CD4-positive, alpha-beta T cell treated with Interleukin-2 at 100 ng/mL for 4 hours (primary cell): ENCODE measurements at places on chromosomes 6 and 20.

GRCh38 chr20:50445354-50446151 lies 64.6 kb upstream of the PTPN1 start:
- DNase-seq, result no peak

DNA sequence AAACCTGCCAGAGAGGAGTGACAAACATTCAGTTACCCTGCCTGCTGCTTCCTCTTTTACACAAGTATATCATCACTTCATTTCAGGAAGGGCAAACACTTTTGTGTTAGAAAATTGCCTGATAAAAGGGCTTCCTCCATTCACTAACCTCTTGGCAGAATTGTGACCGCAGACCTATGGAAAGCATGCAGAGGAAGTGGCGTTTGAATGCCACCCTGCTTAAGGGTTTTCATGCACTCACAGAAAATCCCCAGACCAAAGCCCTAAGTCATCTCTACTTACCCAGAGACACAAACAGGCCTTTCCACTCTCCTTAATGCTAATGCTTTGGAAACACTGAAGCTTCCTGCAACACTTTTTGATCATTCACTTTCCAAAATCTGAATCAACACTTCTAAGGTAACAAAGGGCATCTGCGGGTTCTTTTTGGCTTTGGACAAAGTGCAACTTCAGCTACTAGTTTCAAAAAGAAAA lies 22.1 kb upstream of the RALGAPA2 start:
- DNase-seq, result peak; percentile 17

DNA sequence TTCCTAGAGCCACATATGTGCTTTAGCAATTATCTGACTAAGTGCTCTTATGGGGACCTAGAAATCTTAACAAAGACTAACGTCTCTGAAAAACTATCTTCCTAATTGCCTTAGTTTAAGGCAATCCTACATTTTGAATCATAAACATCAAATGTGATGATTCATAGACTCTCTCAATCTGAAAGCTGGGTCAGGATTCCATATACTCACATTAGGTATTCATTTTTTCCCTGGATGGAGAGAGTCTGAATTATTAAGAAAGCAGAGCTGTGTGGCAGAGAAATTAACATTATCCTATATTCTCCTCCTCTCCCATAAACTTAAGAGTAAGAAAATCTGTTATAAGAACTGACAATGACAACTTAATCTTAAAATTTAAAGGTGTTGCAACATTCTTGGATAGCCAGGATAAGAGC lies 1.6 kb upstream of the PRL start:
- DNase-seq, result no peak

DNA sequence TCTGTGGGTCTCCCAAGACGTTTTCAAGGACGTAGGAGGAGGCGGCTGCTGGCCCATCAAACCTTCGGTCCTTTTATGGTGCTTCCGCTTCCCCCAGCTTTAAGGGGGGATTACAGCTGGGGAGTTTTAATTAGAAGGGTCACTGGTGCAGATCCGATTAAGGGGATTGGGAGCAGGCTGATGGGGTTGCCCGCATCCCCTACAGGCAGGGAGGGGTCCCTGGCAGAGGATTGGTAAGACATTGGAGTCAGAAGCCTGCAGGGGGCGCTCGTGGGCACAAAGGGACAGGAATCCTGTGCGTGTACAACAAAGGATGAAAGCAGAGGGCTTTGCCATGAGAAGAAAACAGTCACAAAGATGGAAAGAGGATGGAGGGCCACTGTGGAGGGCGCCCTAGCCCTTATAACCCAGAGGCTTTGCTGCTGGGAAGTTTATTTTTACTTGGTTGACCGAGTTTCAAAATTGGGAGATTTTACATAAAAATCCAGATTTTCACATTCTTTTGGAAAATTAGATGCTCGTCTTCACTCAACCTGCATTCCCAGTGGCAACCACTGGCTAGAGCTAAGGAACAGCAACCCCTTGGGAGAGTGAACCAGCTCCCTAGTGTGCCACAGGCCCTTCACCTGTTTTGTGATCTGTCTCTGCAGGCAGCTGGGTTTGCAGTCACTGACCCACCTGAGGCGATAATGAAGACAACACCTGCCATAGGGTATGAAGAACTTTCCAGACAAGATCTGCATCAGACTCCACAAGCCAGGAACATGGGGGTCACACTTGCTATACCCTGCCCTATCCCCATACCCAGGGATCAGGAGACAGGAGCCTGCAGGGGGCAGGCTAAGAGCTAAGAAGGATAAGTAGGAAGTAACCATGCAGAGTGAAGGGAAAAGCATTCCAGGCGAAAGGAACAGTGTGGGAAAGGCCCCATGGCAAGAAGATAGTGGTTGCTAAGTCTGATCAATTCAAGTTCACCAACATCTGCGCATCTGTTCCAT lies 97.7 kb downstream of the KCNB1 start:
- DNase-seq, result peak; percentile 46

DNA sequence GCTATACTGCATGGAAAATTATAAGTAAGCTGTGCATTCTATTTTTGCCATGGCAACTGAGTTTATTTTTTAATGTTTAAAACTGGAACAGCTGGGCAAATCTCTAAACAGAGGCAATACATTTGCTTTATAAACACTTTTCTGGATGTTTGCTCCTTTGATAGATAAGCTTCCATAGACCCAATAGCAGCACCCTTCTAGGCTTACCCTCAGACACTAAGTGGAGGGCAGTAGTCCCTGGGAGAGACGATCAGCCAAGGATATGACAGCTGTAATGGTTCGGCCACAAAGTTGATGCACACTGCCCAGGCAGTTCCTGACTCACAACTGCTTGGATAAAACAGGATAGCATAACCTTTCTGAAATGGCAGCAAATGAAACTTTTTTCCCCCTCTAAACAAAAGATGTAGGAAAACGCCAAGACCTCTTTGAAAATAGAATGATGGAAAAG lies 8.5 kb upstream of the MRPS10 start:
- no peak for DNase-seq

DNA sequence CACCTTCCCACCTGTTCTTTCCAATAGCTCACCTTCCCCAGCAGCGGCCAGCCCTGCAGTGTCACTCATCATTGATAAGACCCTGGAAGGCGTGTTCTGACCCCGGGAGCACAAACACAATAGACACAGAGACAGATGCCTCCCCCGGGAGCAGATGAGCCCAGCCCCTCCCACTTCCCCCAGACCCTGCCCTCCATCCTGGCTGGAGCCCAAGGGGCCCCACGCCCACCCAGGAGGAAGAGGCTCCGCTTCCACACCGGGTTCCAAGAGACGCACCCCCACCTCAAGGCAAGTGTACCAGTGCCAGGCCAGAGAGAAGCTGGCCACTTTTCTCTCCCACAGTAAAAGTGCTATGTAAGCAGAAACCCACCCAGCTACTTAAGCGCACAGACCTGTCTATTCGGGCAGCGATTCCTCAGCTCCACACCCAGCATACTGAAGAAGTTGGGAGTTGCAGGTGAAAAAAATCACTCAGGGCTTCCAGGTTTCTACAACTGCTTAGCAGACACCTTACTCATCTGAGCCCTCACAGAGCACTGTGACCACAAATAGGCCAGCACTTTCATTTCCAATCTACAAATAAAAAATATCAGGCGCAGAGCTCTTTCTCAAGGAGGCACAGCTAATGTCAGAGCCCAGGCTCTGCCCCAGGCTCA lies 93.4 kb upstream of the NXT1 start:
- DNase-seq, result no peak

- DNase-seq, result no peak
These were observed 170.2 kb downstream of the DOK5 start for GRCh38 chr20:54645445-54646155.

DNA sequence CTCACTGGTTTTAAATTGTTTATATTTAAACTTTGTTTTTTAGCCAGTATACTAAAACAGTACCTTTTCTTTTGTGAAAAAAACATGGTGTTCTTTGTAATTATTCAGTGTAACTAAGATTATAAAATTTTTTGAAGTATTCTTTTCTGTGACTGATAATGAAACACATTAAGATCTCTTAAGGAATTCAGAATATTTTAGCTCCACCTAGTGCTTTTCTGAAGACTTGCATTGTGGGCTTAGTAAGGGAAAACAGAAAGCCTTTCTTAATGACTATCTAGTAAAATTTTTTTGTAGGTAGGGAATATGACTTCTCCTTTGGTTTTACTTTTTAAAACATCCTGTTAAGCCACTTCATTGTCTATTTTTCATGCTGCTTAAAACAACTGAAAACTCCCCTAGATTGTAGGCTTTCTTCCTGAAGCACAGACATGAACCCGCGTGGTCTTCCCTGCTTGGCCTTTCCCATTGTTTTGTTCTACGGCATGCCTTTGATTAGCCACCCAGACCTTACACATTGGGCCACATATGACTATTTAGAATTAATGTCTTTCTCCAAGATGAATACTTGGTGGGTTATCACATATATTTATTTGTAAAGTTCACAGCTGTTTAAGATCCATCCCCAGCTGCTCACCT lies 72.1 kb downstream of the AFDN start:
- DNase-seq, result peak; percentile 37

- no peak for DNase-seq
These were observed 107.0 kb downstream of the ESR1 start for GRCh38 chr6:151914484-151914883.

GRCh38 chr6:7628479-7628878 lies 38.5 kb downstream of the SNRNP48 start:
- DNase-seq, result no peak

GRCh38 chr6:137233911-137234863 lies 15.0 kb upstream of the IFNGR1 start:
- DNase-seq, result peak; percentile 51

DNA sequence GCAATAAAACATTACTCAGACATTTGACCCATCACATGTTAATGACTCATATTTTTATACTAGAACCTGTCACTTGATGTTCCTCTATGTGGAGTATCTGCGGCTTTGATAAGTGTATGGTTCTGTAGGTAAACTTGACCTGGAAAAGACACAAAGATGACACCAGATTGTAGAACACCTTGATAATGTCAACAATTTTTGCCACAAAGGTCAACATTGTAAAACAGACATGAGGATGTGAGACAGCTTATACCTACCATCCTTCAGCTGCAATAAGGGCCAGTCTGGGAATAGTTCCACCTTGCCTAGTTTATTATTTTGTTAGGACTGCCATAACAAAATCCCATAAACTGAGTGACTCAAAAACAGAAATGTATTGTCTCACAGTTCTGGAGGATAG lies 202.4 kb downstream of the LMBRD1 start:
- no peak for DNase-seq

DNA sequence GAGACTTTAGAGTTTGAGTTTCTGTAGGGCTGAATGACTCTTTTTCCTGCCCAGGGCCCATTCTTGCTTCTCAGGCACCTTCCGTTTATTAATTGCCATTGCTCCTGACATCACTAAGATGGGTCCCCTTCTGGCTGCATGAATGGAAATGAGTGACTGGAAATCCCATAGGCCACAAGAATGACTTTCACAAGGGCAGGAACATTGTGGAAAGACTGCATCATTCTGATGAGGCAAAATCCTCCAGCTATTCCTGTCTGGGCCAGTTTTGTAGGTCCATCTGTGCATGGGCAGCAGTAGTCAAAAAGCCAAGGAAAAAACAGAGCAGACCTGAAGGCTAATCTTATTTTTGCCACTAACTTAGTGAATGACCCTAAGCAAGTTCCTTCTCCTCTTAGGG lies 19.3 kb downstream of the TMEM74B start:
- no peak for DNase-seq

DNA sequence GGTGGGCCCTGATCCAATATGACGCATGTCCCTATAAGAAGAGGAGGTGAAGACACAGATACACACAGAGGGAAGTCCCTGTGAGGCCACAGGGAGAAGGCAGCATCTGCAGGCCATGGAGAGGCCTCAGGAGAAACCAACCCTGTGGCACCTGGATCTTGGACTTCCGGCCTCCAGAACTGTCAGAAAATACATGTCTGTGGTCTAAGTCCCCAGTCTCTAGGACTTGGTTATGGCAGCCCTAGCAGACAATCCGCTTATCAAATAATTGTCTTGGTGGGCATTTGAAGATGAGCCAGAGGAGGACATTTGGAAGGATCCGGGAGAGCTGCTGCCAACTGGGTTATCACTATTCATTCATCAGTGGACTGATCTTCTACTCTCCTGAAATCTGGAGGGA lies 57.6 kb upstream of the FOXQ1 start:
- no peak for DNase-seq

GRCh38 chr20:52234302-52235045 lies 42.9 kb upstream of the ZFP64 start:
- no peak for DNase-seq

DNA sequence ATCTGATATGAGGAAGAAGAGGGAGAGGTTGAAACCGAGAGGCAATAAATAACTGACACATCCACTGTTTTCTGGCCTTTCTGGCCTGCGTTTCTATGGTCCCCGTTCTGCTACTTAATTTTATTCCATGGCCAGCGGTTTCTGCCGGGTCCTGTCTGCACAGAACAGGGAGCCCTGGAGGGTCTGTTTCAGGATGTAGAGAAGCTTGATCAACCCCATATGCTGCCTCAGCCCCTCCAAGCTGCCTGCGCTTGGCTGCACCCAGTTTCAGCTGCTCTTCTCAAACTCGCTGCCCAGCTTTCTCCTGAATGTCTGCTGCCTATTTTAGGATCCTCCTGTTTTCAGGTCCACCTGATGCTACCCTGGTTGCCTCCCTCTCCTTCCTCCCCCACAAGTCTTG lies 18.5 kb upstream of the PACSIN1 start:
- no peak for DNase-seq
